ENCODE measurements at places on chromosomes 3 and 15.

- DNase-seq: peak; percentile 2
Observed at GRCh38 chr3:9769426-9770275, at the start of gene CAMK1. Gene CAMK1, minus strand, starts transcription at chr3:9769947. Its CDS starts 2,198 bp downstream, at chr3:9767749.

DNA sequence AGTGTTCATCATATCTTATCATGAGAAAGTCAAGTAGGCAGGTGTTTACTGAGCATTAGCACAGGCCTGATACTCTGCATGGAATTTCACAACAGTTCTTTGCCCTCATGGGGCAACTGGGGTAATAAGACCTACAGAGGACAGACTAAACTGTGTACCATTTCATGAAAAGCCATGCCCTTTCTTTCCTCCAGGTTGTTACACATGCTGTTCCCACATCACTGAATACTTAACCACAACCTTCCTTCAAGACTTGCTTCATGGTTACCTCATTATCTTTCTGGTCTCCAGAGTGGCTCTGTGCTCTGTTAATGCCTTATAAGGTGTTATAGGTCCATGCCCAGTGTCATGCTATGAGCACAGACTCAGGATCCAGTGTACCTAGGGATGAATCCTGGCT is 28.2 kb upstream of the RSL24D1 start:
- no peak for DNase-seq

DNA sequence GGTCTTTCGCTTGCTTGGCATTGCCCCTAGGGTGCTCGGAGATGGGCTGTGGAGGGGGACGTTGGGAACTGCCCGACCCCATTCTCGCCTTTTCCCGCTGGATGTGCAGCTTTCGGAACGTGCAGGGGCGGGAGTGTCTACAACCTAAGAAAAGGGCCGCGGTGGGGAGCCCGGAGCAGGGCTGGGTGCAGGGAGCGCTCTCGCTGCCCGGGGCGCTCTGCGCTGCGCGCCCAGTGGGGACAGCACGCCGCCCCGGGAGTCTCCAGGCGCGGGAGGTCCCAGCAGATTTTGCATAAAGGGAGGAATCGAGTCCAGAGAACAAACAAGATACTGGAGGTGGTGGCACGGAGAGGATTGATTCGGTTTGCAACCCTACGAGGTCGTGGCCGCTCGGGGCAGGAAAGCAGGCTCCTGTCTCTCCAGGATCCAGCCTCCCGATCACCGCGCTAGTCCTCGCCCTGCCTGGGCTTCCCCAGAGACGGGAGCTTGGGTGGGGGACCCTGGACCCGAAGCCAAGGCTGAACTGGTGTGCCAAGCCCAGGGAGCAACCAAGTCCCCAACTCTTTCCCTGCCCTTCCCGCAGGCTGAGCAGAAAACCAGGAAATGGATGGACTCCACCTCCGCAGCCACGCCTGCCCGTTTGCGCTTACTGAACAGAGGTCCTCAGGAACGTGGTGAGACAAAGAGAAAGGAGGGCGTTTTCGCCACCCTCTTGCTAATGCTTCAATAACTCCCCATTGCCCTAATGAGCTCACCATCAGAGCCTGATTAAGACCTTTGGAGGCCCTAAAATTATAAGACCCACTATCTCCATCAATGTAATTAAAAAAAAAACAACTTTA is 59.7 kb downstream of the NOX5 start:
- DNase-seq: peak; percentile 67

DNA sequence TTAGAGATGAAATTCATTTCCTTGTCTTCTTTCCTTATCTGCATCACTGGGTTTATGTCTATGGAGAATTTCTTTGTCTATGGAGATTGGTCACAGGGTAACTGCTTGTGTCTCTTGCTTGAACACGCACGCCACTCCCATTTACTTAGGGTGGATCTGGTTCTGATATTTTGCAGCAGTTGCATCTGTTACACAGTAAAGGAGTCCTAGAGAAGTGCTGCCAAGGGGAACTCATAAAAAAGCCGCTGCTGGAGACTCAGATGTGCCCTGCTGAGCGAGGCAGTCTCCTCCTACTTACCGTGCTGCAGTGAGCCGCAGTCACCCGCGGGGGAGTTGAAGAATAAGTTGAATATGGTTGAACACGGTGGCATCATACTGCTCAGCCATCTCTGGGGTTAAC is 105.2 kb upstream of the KLHL25 start:
- no peak for DNase-seq

- no peak for DNase-seq
Observed at GRCh38 chr3:120177707-120178306, 83.6 kb upstream of the GSK3B start.

DNA sequence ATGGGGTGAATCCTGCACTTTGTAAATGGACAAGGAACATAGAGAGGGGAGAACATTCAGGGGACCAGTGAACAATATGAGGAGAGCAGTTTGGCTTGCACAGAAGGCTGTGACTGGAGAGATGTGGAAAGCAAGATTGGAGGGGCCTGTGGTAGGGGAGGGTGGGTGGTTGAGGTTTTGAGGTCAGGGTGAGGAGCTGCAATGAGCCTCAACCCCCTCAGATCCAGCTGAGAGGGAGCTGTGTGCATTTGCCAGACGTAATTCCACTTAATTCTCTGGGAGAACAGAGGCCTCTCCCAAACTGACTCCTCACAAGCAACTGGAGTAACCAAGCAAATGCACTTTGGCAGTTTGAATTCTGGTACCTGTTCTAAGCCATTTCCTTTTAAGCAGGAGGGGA is 253.1 kb upstream of the TRIM42 start:
- DNase-seq: no peak

DNA sequence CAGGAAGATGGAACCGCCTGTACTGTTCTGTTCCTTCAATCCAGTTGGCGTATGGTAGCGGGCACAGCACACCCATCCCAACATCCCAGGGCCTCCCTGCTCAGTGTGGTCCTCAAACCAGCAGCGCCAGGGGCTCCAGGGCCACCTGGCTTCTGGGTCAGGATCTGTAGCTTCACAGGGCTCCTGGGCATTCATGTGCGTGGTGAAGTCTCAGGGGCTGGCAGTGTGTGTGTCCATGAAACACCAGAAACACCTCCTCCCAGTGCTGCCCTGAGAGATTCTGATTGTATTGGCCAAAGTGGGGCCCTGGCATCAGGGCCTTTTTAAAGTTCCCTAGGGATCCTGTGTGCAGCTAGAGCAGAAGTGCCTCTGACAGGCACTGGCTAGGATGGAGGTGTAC is 42.1 kb downstream of the ABTB1 start:
- DNase-seq: no peak

DNA sequence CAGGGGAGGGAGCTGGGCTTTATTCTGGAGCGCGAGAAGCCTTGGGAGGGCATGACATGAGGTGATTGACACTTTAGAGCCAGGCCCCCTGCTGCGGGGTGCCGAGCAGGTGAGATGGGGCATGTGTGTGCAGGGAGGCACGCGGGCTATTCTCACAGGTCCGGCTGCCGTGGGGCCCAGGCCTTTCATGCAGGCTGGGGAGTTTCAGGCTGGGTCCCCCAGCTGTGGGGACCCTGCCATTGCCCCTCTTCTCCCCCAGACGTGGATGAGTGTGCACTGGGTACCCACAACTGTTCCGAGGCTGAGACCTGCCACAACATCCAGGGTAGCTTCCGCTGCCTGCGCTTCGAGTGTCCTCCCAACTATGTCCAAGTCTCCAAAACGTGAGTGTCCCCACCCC is 87.3 kb downstream of the FBLN2 start:
- no peak for DNase-seq

GRCh38 chr15:72852273-72852672 is 68.7 kb upstream of the ADPGK start:
- no peak for DNase-seq
